Activated effector memory CD4-positive, alpha-beta T cell treated with Interleukin-2 at 50 U/mL for 16 hours (primary cell): ENCODE measurements at places on chromosomes 5 and 9.

GRCh38 chr9:97271292-97271691 lies 36.2 kb upstream of the CCDC180 start:
- DNase-seq: no peak

DNA sequence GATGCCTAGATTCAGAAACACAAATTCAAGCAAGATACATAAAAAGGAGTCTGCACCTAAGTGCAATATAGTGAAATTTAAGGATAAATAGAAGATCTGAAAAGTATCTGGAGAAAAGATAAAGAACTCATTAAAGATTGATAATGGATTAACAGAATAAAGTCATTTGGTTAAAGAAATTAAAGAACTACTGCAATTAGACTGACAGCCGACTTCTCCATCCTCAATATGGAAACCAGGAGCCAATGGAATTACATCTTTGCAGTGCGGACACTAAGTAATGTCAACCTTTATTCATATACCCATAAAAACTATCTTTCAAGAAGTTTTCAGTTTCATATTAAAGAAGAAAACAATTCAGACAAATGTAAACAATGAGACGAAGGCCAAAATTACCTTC lies 81.0 kb downstream of the MRPL36 start:
- DNase-seq: no peak

GRCh38 chr5:32182463-32183063 lies 8.4 kb upstream of the GOLPH3 start:
- DNase-seq: no peak

GRCh38 chr9:78685471-78685870 lies 388.5 kb downstream of the PSAT1 start:
- no peak for DNase-seq

- no peak for DNase-seq
These were observed 21.5 kb upstream of the NEUROG1 start for GRCh38 chr5:135557076-135557838.

DNA sequence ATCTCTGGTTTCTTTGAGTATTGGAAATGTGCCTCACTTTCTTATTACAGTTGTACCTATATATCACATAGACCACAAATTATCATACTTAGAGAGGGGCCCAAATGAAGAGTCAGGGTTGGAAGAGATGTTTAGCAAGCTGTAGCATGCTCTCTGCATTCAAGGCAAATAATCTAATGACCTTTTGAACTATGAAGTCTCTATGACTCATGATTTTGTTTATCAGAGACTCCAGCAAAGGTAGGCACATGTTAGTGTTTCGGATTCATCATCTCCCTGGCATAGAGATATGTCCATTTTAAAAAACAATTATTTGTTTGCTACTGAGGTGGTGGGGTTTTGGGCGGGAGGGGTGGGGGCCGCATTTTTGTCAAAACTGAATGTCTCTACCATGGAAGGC lies 2000.1 kb downstream of the EFNA5 start:
- no peak for DNase-seq

DNA sequence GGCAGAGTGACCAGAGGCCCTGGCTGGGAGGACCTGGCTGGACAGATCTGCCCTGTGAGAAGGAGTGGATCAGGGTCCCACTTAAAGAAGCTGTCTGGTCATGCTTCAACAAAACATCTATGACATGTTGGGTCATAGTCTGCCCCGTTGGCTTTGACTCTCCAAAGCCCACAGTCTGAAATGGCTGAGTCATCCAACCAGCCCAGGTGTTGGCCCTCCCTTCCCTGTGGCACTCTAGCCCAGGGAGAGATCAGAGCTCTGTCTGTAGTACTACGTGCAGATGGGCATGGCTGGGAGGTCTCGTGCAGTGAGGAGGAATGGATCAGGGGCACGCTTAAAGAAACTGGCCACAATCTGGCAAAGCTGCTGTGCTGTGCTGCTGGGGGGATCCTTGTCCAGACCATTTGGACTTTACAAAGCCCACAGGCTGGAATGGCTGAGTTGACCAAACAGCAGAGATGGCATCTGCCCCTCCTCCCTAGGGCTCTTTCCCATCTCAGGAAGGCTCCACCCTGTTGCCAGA lies 206.1 kb downstream of the TUSC1 start:
- DNase-seq: no peak

DNA sequence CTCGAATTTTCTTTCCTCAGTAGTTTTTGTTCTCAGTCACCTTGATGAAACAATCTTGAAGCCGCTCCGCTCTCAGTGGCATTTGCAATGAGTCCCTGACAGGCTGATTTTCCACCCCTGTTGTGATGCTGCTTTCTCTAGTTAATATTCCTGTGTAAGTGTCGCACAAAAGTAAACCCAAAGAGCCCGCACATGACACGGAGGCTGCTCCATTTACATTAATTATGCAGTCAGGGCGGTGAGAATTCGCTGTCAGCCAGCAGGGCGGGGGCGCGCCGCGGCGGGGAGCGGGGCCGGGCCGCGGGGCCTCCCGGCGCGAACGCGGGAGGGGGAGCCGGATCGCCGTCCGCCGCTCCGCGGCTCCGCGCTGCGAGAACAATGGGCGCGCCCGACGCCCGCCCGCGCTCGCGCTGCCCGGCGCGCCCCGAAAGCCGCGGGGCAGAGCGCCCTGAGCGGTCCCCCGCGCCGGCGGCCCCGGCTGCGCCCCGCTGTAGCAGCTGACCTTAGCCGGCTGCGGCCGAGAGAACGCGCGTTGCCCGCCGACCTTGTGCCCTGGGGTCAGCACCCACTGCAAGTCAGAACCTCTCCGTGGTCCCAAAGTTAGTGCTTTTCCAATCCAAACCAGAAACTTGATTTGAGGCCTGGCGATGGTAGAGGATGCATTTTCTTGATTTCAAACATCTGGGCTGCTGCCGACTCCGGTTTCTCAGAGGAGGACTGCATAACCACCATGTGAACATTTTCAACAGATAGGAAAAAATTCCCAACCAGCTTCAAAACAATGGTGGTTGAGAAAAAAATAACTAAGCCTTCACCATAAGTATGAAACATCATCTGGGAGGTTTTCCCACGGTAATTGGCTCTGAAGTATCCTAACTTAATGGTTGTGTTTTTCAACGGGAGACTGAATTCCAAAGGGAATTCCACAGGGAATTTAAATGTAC lies 142.6 kb downstream of the PBX3 start:
- peak; percentile 3 for DNase-seq

DNA sequence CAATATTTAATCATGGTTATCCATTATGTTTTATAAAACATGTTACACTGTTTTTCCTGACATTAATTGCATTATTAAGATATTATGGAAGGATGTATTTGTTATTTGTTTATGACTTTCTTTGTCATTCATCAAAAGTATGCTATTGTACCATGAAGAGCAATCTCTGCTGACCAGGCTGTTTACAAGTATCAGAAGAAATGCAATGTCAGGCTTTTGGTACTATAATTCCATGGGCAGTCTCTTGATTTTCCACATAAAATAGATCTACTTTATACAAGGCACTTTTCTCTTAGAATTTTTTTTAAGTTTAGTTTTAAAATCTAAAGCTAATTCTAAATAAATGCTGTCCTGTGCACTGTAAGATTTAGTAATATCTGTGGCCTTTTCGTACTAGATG lies 196.6 kb downstream of the COX7C start:
- no peak for DNase-seq

- no peak for DNase-seq
These were observed 111.8 kb upstream of the FCN2 start for GRCh38 chr9:134768709-134769351.

- DNase-seq: no peak
These were observed 77.3 kb upstream of the ZNF366 start for GRCh38 chr5:72584466-72584865.

DNA sequence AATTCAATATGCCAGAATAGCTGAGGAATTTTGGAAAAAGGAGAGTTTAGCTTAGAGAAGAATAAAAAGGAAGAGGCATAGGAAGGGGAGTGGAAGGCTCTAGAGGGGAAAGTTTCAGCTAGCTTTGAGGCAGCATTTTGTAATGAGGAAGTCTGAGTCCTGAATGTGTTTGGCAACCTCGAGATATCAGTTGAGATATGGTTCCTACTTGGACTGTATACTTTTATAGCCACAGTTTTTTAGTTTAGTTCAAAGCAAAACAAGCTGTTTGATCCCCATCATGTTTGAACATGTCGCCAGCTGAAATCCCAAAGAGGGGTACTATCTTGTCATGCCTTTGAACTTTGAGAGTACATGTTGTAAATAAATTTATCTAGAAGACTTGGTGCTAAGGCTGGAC lies 559.0 kb upstream of the FTMT start:
- no peak for DNase-seq

DNA sequence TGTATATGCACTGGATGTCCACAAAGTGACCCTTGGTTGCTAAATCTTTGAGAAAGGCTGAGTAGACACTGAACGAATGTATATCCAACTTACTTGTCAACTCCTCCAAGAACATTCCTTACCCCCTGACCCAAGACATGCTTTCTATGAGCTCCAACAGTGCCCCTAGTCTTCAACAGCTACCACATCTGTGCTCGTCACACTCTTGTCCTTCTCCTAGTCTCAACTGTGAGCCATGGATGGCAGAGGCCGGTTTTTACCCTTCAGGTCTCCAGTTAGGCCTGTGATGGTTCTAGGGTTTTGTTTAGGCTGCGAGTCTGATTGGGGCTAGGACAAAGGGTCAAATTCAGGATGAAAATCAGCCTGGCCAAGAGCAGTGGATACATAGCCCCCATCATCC lies 19.0 kb upstream of the GPX3 start:
- no peak for DNase-seq

DNA sequence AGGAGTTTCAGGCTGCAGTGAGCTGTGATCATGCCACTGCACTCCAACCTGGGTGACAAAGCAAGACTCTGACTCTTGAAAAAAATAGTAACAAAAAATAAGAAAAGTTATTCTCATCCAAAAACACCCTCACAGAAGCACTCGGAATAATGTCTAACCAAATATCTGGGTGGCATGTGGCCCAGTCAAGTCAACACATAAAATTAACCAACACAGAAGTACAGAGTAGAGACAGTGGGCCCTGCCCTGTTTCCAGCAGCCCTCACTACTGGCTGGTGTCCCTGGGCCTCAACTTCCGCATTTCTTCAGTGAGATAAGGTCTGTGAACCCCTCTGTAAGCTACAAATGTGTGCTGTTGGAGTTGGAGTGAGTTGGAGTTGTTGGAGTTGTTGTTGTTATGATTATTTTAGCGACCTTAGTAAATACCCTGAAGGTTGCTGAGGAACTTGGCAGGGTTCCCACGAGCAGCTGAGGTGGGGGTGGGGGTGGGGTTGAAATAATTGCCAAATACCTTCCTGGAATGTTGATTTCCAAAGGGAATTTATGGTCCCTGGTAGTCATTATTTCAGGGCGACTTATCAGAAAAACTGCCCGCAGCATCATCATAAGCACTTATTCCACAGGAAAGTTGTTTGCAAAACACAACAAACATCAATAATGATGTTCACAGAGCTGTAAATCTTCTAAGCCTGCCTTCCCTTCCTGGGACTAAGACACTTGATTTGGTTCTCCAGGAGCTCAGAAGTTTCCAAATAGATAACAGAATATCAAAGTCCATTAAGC lies 30.2 kb downstream of the C5orf15 start:
- DNase-seq: no peak

- DNase-seq: no peak
These were observed 12.0 kb downstream of the BTNL9 start for GRCh38 chr5:181051841-181052671.

DNA sequence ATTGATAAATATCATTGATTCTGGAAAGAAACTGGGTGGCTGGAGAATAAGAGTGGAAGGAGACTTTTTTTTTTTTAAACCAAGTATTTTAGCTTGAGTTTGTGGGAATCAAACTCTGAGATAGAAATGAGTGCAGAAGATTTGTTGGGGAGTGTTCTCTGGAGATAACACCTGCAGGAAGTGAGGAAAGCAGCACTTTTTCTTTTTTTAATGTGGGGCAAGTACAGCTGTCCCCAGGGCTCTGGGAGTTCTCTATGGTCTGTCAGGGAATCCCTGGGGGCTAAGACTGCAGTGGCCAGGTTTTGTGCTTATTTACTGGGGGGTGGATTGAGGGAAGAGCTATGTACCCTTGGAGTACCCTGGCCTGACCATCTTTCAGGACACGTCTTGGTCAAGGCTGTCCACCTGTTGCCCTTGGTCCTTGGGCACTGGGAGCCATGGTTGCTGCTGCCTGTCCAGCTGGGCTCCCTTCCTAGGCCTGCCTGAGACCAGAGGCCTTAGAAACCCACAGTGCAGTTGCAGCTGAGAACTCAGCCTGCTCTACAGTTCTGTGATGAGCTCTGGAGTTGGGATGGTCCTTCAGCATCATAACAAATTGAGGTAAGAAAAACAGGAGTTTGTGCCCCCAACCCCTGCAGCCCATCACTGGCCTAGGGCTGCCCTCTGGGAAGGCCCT lies 85.8 kb downstream of the PHAX start:
- DNase-seq: no peak

DNA sequence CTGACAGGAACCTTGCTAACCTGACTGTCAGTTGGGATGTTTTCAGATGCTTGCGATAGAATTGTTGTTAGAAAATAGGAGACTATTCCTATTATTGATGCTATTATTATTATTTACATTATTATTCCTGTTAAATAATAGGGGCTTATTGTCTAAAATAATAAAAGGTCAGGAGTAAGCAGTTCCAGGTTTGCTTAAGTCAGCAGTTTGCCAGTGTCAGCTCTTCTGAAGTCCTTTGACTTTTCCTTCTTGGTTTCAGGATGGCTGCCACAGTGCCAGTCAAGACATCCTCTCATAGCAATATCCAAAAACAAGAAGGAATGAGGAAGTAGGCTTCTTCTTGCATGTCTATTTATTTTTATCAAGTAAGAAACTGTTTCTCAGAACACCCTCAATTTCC lies 141.7 kb upstream of the MARCHF11 start:
- no peak for DNase-seq

- DNase-seq: no peak
These were observed 118.9 kb upstream of the NFIB start for GRCh38 chr9:14432666-14433350.

- no peak for DNase-seq
These were observed 341.9 kb downstream of the DIRAS2 start for GRCh38 chr9:90300611-90301276.

DNA sequence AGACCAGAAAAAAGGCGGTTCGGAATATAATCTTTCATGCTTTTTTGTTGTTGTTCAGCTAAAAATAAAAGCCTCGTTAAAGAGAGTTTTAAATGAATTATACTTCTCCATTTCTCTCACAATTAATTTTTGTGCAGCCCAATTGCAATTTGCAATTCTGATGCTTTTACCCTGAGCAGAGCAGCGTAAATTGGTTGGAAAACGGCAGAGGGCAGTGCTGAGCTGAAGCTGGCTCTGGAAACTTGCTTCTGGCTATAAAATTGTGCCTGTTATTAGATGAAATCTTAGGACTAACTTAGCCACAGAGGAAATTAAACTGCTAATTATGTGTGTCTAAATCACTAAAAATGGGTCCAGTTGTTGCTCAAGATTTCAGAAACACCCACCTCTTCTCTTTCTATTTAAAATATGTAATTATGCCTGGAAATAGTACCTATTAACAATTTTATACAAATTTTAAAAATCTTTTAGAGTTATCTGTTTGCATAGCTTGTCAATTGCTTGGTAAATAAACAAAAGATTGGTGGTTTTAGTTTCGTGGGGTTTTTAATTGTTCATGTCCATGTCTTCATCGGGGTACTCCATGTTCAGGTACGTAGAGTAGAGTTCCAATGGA lies 441.8 kb upstream of the TLE4 start:
- DNase-seq: no peak
